ENCODE measurements at places on chromosomes 5 and 9.

- DNase-seq: no peak
These were observed 32.8 kb upstream of the PLIN2 start for GRCh38 chr9:19160085-19160484.

DNA sequence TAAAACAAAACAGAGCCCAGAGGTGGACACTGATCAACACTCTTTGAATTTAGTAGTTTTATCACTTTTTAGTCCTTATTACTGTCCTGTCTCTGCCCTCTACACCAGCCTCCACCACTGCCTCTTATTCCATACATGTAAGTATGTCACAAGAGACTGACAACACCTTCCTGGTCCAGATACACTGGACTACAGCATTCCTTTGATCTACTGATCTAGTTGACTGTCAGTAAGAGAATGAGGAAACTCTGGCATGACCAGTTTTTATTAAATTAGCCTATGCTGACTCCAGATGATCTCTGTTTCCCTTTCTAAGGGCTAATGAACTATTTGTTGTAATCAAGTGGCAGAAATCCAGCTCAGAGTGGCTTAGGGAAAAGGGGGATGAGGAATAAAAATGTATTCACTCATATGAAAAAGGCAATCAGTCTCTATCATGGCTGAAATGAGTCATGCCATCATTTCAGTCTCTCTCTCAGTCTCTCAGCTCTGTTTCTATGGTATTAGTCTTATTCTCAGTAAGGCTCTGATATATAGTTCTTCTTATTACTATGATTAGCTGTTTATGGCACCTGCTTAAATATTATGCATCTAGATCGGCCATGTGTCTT lies 5.5 kb downstream of the ARHGEF37 start:
- DNase-seq: no peak

- DNase-seq: no peak
These were observed 18.0 kb downstream of the CCT5 start for GRCh38 chr5:10268100-10268499.

- DNase-seq: no peak
These were observed 79.6 kb downstream of the NTNG2 start for GRCh38 chr9:132241483-132241839.

DNA sequence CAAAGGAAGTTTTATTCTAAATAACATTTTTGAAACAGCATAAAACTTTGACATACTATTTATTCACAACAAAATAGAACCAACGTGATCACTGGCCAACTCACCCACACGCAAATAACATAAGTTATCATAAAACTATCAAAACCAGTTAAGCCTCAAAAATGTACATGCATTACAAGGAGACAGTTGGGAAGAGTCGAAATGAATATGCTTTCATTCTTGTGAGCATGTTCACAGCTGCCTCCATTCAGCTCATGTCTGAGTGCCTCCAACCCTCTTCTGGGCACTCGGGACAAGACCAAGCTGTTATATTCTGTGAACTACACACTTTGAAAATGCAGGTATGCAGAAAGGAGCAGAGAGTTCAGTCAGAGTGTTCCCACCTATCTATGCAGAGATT lies 284.9 kb downstream of the BNC2 start:
- DNase-seq: no peak

DNA sequence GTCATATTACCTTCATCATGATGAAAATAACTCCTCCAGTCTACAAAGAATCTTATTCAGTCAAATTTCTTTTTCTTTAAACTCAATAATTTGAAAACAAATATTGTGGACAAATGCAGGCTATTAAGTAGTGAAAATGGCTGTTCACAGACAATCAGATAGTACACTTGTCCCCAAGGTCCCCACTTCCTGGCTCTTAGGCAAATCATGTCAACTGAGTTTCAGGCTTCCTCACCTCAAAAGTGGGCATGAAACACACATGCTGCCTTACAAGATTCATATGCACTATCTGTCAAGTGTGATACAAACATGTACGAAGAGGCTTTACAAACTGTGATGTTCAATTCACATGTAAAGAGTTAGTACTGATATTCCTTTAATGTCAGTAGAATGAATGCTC lies 385.2 kb upstream of the SEMA6A start:
- no peak for DNase-seq

- no peak for DNase-seq
These were observed 25.3 kb downstream of the LAMC3 start for GRCh38 chr9:131034268-131034667.
